ENCODE measurements at places on chromosomes 1 and 21.

DNA sequence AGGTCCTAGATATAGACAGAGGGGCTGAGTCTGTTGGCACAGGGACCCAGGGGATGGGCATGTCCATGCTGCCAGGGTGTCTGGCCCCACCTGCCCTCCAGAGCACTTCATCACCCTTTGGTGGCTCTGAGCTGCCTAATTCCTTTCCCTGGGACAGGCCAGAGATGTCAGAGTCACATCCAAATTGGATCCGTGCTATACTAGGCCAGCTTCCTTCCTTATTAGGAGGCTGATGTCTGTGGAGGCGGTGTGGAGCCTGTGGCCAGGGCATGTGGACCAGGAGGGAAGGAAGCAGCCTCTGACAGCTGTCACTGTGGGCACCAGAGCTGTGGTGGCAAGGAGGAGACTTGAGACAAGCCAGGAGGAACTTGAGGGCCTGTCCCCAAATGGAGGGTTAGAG is 77.7 kb upstream of the TMEM51 start:
- no peak for DNase-seq

- DNase-seq: peak; percentile 55
Observed at GRCh38 chr1:15322648-15323350, 75.8 kb downstream of the FHAD1 start.

- no peak for DNase-seq
Observed at GRCh38 chr21:38311765-38312164, 55.0 kb downstream of the KCNJ15 start.

- DNase-seq: no peak
Observed at GRCh38 chr1:230261928-230262650, 164.0 kb downstream of the PGBD5 start.

DNA sequence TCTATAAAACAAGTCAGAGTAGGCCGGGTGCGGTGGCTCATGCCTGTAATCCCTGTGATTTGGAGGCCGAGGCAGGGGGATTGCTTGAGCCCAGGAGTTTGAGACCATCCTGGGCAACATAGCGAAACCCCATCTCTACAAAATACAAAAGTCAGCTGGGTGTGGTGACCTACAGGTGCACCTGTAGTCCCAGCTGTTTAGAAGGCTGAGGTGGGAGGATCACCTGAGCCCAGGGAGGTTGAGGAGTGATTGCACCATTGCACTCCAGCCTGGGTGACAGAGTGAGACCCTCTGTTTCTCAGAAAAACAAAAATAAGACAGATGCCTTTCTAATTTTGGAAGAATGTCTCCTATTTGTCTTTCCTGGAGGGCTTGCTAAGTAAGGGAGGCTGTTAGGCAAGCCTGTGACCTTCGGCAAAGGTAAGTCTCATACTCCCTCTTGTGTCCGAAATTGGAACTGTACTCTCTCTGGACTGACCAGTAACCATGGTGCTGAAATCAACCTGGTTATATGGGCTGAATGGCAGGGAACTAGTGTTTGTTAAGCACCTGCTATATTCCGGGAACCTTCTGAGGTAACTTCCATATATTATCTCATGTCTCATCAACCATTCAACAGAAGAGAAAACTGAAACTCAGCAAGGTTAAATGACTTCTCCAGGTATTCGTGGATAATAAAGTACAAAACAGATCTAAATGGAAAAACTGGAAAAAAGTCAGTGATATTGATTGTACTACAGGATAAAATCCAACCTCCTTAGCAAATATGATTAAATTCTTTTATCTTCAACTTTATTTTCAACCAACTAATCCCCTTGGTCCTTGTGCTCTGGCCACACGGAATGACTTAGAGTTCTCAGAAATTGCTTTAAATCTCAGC is 11.8 kb upstream of the RAB3B start:
- peak; percentile 95 for DNase-seq

DNA sequence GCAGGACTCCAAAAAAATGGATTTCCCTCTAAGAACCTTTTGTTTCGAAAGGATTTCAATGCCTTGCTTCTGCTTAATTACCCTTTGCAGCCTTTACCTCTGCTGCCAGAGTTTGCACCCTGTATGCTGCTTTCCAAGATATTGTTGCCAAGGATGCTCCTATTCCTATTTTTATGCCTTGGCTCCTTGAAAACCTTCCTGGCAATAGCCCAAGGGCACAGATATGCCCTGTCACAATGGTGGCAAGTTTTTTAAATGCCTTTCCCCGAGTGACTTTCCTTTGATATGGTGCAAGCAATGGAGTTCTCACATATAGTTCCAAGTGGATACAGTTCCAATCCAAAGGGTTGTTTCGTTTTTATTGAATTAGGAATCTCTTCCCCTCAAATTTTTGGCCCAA is 1983.0 kb downstream of the MRPL39 start:
- no peak for DNase-seq

DNA sequence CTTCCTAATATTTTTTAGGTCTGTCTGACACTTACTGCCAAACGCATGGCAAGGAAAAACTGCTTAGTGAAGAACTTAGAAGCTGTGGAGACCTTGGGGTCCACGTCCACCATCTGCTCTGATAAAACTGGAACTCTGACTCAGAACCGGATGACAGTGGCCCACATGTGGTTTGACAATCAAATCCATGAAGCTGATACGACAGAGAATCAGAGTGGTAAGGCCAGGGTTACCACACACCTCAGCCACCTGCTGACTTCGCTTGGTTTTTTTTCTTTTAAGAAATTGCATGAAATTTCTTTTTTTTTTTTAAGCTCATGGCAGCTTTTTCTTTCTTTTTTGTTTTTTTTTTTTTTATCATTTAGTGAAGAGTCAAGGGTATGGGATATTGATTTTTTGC is 17.2 kb downstream of the ATP1A1 start:
- DNase-seq: no peak

DNA sequence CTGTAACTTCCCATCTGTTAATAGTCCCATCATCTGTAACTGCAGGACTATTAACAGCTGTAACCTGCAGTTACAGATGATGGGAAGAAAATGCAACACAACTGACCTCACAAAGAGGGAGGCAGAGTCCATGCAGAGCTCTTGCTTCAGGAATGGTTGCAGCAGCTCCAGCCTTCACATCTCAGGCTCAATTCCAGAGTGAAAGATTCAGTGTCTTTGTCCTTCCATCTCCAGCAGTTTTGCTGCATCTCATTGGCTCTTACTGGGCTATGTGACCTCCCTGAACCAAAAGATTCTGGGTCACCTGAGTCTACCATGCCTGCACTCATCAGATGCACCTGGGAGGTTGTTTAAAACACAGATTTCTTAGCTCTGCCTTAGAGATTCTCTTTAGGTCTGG is 686.7 kb downstream of the MATN1 start:
- DNase-seq: no peak

DNA sequence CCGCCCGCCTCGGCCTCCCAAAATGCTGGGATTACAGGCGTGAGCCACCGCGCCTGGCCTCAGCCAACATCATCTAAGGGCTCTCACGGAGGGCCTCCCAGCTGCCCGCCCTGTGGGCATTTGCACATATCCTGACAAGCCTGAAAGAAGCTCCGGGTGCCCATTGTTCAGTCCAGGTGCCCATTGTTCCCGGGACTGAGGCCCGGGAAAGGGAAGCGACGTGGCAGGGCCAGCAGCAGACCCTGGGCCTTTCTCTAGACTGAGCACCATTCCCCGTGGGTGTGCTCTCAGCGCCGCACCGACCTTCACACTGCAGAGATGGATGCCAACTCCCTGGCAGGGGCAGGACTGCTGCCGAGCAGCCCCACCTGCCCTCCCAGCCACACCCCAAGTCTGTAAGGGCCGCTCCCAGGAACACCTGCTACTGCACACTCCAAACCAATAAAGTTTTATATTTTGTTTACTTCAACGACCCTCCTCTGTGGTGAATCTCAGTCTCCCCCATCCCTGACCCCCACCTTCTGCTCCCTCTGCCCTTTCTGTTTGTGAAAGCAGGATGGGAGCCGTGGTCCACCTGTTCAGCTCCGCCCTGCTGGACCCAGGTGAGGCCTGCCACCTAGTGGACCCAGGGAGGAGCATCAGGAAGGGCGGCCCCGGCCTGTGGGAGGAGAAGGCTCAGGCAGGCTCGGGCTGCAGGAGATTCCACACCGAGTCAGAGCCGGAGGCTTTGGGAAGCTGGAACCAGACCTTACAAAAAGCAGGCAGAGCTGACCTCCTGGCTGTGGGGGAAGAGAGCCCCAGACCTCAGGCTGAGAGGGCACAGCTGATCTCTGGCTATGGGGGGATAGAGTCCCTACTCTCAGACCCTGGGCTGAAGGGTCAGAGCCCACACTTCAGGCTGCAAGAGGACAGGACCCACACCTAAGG is 1.1 kb upstream of the TMEM82 start:
- peak; percentile 93 for DNase-seq

- DNase-seq: no peak
Observed at GRCh38 chr1:197173571-197174507, 27.4 kb upstream of the ASPM start.

DNA sequence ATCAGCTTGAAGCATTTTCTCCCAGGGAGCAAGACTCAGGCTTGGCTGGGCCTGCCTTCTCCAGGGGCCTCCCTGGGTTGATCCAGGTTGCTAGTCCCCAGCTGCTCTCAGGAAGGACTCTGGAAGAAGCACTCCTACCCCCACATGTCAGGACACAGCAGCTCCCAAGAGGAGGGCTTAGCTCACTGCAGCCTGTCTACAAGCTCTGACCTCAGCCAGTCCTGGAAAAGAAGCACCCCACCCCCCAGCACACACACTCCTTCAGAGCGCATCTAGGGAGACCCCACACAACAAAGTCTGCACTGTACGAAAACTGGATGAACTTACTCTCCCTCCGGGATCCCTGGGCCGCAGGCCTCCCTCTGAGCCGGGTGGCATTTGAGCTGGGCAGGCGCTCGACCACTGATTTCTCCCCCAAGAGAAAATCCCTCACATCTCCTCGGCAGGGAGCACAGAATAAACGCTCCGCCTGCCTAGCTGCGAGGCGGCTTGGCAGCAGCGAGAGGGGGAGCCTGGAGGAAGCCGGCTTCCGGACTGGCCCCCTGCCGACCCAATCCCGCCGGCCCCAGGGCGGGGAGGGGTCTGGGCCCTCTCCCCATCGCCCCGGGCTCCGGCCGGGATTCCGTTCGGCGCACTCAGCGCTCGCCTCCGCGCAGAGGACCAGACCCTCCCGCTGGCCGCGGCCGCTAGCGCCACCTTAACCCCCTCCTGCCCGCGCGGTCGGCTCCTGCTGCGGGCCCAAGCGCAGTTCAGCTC is at the start of gene KCNA2:
Gene KCNA2, minus strand, starts transcription at position 458 of the 756 bp plus-strand sequence. CDS start 1,576 bp downstream, outside the sequence.
- peak; percentile 26 for DNase-seq

- DNase-seq: no peak
Observed at GRCh38 chr1:55005351-55006140, 6.8 kb downstream of the BSND start.

DNA sequence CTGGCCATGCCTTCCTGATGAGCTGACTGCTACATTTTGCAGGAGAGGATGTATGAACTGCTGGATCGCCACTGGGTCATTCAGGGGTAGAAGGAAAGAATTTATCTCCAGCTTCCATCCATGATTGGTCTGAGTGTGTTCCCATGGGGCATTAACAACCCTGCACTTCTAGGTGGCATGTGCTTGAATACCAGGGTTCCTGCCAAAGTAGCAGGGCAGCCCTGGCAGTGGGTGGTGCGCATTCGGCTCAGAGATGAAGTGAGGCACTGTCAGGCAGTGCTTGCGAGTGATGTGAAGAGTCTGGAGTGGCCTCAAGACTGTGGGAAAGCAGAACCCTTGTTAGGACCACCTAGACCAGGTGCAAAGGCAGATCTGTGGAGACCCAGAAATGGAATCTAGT is 294.9 kb downstream of the ASTN1 start:
- DNase-seq: no peak

- DNase-seq: no peak
Observed at GRCh38 chr1:209455661-209456358, 127.7 kb upstream of the CAMK1G start.

- no peak for DNase-seq
Observed at GRCh38 chr1:227583354-227583753, 20.0 kb downstream of the ZNF678 start.

- DNase-seq: no peak
Observed at GRCh38 chr1:10676963-10677362, 119.5 kb downstream of the CASZ1 start.

GRCh38 chr21:45788198-45788597 is 144.7 kb downstream of the PCBP3 start:
- no peak for DNase-seq

DNA sequence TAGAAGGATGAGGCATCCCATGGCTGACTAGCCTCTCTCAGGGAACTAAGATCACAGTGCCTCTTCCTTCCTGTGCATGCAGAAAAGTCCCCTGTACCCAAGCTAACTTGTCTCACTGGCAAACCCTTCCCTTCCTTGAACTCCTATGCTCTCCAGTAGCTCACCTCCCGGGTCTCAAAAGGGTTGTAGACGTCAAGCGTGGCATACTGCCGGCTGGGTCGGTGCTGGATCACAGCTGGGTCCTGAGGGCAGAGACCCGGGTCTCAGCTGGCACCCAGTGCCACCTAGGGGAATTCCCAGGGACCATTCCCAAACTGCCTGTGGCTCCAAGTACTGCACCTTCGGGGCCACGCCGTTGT is 688 bp downstream of the SCAMP3 start:
- DNase-seq: no peak

DNA sequence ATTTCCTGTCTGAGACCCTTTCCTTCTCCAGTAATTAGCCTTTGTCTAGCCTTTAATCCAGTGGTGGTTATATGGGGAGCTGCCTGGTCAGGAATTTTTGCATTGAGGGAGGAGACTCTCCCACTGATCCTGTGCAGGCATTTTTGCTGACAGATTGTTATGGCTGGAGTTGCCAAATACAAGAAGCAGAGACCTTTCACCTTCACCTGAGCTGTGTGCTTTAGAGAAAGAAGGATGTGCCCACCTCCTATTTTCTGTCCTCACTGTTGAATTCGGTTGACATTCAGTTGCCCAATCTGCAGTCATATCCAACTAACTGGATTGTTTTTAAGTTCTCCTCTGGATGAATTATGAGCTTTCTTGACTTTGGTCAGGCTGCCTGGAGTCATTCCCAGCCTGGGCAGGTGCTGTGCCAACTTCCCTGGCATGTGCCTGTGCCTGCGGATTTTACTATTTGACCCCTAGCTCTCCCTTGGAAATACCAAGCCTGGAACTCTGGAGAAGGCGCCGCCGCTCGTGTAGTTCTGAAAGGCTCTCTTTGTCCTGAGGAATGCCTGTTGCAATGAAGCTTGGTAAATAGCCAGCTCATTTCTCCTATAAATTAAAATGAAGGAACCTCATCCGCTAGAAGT is 143.9 kb downstream of the NOS1AP start:
- DNase-seq: peak; percentile 74

- peak; percentile 65 for DNase-seq
Observed at GRCh38 chr1:71046891-71047634, 553 bp downstream of the PTGER3 start.

- DNase-seq: no peak
Observed at GRCh38 chr1:157195521-157196244, 57.5 kb upstream of the ETV3 start.

GRCh38 chr1:27705545-27705944 is 20.2 kb upstream of the FAM76A start:
- DNase-seq: no peak

DNA sequence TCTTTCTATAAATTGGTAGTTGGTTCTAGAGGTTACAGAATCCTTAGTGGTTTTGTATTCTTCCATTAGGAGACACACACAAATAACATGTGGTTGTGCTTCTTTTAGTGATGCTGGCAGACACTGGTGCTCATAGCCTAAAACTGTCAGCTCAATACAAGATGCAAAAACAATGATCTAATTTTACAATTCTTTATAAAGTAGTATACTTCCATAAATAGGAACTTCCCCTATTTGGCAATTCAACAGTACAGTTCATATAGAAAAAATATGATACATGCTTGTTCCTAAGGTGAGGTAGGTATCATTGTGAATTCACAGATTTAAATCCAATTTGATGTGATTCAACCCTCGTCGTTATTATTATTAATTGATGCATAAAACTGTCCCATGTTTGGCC is 20.8 kb upstream of the CCDC17 start:
- no peak for DNase-seq

Measured in stomach (tissue), 19 donors.